ENCODE measurements at places on chromosomes 4 and X.

GRCh38 chr4:124295413-124295812, 417.1 kb downstream of the ANKRD50 start:
- H3K36me3 ChIP-seq: no peaks in the 10 kb centered on the region
- H3K27ac ChIP-seq: no peak overlapping the region
- H3K27me3 ChIP-seq: no peaks in the 10 kb centered on the region
- no peak overlapping the region for H3K4me3 ChIP-seq
- DNase-seq: no peak

GRCh38 chr4:8725071-8725841, 132.7 kb downstream of the CPZ start:
- H3K4me1 ChIP-seq: no peaks in the 10 kb centered on the region
- H3K27me3 ChIP-seq: peaks cover 23% of the 10 kb centered on the region
- no peak overlapping the region for H3K27ac ChIP-seq
- no peaks in the 10 kb centered on the region for H3K36me3 ChIP-seq
- DNase-seq: peak; percentile 83

GRCh38 chrX:47380268-47380667, 9.9 kb downstream of the ZNF157 start:
- no peaks in the 10 kb centered on the region for H3K36me3 ChIP-seq
- H3K27ac ChIP-seq: no peak overlapping the region

GRCh38 chrX:103063918-103064434, at the start of gene BEX1:
BEX1 (minus strand) TSS chrX:103064171; CDS start chrX:103063274, 897 bp downstream.
- no peaks in the 10 kb centered on the region for H3K36me3 ChIP-seq
- peaks cover 4% of the 10 kb centered on the region for H3K4me1 ChIP-seq

DNA sequence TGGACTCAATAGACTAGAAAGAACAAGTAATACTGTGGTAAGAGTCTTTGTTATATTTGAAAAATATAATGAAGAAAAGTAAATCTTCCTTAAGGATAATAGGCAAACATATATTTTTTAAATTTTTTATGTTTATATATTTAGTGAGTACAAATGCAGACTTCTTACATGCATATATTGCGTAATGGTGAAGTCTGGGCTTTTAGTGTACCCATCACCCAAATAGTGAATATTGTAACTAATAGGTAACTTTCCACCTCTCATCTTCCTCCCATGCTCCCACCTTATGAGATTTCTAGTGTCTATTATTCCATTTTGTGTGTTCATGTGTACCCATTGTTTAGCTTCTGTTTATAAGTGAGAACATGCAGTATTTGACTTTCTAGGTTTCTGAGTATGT, 711.2 kb upstream of the NDST4 start:
- no peaks in the 10 kb centered on the region for H3K4me1 ChIP-seq
- H3K36me3 ChIP-seq: no peaks in the 10 kb centered on the region
- H3K4me3 ChIP-seq: no peak overlapping the region
- no peak for DNase-seq
